ENCODE measurements at places on chromosomes 6 and 20. TPM values are rescaled to one million over a fixed set of nuclear protein-coding genes. Genes with fewer than 3 reads are reported as not detected.

DNA sequence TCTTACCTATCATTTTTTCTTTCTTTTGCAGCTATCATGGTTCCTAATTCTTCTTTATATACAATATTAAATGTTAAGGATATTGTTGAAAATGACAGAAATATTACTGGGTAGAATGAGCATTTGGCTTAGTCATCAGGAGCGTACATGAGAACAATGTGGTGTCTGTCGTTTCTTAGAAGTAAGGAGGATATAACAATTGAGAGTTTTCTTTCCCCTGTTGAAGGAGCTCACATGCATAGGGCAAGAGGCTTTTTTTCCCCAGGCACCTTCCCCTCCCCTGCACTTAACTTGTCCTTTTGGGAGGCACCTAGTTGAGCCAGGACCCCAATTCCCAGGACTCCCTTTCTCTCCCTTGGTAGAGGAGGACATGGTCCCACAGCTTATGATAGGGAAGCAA, 25.0 kb downstream of the MC3R start:
- no peak for DNase-seq

Gene PLA2G7
- 0.68 TPM for total RNA-seq

DNA sequence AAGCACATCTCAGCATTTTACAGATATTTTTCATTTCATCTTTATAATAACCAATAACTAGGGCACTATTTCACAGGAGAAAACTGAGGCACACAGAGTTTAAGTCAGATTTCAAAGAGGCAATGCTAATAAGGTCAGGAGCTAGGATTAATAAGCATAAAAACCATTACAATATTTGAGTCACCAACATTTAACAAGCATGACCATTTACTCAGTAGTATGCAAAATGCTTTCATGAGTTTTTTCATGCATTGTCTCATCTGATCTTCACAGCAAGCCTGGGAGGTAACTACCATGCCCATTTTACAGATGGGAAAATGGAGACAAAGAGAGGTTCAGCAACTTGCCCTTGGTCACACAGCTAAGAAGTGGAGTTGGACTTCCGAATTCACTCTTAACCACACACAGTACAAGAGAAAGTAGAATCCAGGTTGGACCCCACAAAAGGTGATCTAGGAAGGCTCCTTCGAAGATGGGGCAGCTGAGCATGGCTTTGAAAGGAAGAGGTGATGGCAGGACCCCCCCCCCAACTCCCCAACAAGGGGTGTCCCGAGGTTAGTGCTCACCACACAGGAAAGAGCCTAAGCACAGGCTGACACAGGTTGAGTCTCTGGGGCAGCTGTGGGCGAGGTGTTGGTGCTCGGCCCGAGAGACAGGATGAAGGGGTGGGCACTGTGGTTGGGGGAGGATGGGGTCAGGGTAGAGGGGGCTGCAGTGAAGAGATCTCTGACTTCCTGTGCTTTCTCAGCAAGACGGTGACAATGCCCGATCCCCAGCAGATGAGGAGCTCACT, 108.8 kb downstream of the PREX1 start:
- no peak for DNase-seq

GRCh38 chr6:119856136-119856535, 506.6 kb upstream of the MAN1A1 start:
- DNase-seq, result no peak

DNA sequence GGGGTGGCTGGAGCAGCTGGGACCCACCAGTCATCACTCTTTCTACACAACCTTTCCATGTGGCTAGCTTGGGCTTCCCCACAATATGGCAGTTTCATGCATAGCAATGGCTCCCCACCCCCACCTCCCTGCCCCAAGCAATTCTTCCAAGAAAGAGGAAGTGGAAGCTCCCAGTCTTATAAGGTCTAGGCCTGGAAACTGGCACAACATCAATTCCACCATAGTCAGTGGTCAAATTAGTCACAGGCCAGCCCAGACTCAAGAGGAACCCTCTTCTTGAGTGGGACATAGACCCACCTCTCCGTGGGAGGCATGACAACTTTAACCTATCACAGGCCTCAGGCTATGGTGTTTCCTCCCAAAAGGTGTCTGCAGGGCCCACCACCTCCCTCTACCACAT, 17.7 kb downstream of the TGM6 start:
- no peak for DNase-seq

DNA sequence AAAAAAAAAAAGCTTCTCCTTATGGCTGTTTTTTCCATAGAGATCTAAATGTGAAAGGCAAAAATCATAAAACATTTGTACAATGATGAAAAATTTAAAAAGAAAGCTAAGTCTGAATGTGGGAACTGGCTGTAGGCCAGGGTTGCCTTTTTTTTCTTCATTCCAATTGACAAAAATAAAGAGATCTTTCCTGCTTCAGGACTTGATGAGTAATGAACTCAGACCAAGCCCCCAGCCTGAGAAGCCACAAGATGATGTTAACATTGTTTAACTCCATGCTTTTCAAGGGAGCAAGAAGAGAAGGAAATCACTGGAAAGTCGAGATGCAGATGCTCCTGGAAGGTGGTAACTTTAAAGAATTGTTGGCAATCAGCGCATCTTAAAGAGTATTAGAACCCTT, 41.4 kb downstream of the TRMT6 start:
- no peak for DNase-seq

DNA sequence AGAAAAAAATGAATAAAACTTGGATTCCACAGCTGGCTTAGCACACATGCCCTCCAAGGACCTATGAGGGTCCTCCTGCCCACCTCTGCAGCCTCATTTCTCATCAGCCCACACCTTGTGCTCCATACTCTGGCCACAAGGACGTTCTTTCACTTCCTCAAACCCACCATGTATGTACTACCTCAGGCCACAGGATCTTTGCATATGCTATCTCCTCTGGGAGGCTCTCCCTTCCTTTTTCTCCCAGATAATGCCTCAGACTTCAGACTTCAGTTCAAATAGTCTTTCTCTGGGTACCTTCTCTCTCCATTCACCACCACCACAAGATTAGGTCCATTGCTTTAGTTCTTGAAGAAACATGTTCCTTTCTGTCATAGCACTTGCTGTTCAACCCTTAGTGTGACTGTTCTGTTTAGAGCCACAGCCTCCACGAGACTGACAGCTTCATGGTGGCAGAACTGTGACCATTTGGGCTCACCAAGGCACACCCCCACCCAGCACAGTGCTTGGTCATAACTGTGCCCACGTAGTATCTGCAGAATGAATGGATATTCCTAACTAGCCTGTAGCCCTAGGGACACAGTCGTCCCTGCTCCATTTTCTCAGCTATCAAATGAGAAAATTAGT, 146.7 kb upstream of the LRFN2 start:
- no peak for DNase-seq

Gene HLA-DRB1
- 3.1 TPM for total RNA-seq

Gene HLA-DQB2
- total RNA-seq, result not detected

Gene TAF4
- total RNA-seq, result 32.5 TPM

Gene KIF25
- total RNA-seq, result not detected

GRCh38 chr6:120871416-120872261, 462.6 kb downstream of the TBC1D32 start:
- DNase-seq, result peak; percentile 14

Gene CCN6
- total RNA-seq, result not detected

DNA sequence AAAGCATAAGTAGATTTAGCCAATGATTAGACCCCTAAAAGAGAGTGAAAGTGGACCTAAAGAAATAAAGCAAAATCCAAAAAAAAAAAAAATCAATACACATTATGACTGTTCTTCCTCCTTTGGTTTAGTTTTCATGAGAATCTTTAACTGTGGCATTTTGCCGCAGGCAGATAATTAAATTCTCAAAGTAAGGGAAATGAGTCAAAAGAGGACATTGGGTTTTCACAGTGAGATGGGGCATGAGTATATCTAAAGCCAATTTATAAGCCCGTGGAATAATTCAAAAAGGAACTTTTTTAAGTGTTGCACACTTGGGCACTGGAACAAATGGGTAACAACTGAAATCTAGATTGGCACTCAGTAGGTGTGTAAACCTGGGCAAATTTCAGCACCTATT, 230.3 kb downstream of the PKHD1 start:
- DNase-seq, result no peak

- peak; percentile 68 for DNase-seq
These were observed 63.3 kb upstream of the ZNF133 start for GRCh38 chr20:18224968-18225568.

Gene OPRM1
- total RNA-seq, result not detected

Gene ADAM33
- total RNA-seq, result not detected

GRCh38 chr6:112085286-112086065, 1.8 kb downstream of the TUBE1 start:
- DNase-seq, result no peak

GRCh38 chr6:27863962-27864905, 48.0 kb downstream of the OR2B2 start:
- DNase-seq, result no peak

Gene ZKSCAN3
- 6.2 TPM for total RNA-seq

DNA sequence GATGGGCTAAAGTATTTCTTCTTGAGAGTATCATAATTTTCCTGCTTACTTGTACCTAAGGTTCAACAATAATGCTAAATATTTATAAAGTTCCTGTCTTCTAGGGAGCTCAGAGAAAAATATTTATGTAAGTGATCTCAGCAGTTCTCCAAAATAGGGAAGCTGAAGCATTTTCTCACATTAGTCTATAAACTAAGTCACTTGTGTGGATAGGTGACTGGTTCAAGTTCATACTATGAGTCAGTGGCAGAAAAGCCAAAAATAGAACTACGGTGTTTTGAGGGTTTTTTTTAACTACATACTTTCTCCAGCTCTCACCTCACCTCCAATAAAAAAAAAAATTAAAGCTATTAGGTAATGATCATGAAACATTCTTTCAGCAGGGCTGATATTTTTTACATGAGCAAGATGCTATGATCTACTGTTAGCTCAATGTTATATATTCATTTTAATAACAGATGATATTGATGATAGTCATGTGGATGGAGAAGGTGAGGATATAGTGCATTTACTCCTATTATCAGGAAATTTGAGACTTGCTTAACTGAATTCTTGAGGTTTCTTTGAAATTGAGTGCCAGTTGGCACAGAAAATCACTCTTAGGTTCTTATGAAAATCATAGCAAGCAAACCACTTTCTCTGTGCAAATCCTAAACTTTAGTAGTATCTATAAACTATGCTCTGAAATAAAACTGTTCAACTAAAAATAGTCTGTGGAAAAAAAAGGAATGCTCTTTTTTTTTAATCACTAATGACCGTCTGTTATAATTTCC, 4.1 kb upstream of the MOXD1 start:
- DNase-seq, result no peak

DNA sequence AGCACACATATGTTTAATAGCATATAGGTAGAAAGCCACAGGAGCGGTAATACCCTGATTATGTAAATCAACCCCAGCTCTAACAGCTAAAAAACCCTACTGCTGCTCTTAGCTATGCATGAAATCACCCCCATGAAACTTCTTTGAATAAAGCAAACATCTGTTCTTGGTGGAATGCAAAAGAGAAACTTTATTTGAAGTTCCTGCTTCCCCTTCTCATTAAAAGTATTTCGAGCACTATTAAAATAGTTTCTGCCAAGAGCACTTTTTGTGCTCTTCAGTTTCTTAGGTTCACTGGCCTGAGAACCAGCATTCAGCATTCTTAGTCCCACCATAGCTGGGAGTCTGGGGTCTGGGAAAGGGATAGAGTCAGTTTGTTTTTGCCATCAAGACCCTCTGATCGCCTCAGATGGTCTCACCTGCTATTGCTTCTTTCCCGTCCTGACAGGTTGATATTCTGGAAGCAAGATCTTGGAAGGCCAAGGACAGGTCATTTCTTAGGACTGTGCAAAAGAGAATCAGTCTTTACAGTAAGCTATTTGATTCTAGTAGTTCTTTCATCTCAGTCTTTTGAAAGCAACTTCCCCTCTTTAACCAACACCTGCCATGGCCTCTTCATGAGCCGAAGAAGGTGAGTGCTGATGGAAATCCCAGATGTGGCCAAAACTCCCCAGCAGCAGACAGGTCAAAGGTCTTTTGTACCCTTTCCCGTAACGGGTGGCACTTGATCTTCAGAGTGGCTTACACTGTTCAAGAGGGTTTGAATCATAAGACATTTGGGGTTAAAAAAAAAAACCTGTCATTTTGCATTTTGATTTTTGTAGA, 76.5 kb upstream of the TMEM170B start:
- no peak for DNase-seq

- peak; percentile 58 for DNase-seq
These were observed 6.9 kb upstream of the OSER1 start for GRCh38 chr20:44217342-44218092.

DNA sequence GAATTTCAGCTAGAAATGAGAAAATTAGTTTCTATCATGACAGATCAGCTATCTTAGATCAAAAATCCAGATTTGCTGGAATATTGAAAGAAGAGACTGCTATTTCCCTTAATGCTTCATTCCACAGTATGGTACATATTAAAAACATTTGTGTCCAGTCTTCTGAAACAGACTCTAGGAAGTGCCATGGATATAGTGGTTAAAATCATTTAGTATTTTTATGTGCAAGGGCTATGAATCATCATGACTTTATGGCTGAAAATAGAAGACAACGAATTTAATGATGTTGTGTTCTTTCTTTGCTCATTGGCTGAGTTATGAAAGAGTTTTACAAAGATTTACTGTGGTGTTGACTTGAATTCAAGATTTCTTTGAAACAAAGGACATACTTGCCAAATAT, 146.6 kb downstream of the ANKRD60 start:
- DNase-seq, result no peak

- no peak for DNase-seq
These were observed 51.4 kb downstream of the JPH2 start for GRCh38 chr20:44135417-44136204.

GRCh38 chr6:157999168-158000051, 17.7 kb downstream of the SYNJ2 start:
- DNase-seq, result no peak

DNA sequence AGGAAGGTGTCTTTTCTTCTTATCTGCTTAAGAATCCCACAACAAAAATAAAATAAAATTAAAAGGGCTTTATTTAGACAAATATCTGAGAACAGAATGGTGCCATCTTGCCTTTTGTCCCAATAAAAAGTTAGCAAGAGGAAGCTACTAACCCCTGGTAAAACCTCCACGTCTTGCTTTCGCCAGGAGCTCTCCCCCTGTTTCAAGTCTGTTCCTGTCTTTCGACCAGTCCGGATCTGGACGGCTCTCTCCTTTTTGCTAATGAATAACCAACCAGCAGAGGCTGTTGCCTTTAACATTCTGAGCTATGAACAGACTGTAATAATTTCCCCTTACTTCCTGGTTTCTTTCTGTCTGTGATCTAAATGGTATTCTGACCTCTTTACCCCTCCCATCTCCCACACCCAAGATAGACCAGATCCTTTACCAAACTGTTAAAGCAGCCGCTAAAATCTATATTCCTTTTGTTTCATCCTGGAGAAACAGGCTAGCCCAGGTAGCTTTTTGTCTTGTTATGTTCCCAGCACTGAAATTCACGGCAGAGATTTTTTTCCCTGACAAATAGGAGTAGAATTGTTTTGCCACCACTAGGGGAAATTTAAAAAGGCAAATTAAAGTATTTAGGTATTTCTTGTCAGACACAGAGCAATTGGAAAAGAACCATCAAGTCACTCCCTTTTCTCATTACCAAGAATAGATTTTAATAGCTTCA, at the start of gene FRK:
TSS of gene FRK (minus strand) at position 320 of the 712 bp plus-strand sequence. CDS start 580 bp downstream, outside the sequence.
- DNase-seq, result peak; percentile 93

DNA sequence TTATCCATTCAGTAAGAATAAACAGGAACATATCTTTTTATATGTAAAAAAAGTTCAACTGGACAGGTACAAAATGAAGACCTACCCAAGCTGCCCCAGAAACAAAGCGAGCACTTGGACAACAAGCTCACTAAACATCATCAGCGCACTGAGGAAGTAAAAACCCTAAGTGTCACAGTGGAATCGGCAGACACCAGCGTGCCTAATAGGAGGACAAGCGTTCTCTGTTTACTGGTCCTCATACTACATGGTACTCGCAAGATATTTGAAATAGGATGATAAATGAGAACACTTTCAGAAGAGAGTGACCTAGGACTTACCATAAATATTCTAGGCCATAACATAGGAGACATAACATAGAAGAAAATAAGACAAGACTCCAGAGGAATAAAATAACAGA, 18.2 kb downstream of the MAP7 start:
- no peak for DNase-seq
